Memory B cell (primary cell): ENCODE measurements at places on chromosomes 4 and X.

DNA sequence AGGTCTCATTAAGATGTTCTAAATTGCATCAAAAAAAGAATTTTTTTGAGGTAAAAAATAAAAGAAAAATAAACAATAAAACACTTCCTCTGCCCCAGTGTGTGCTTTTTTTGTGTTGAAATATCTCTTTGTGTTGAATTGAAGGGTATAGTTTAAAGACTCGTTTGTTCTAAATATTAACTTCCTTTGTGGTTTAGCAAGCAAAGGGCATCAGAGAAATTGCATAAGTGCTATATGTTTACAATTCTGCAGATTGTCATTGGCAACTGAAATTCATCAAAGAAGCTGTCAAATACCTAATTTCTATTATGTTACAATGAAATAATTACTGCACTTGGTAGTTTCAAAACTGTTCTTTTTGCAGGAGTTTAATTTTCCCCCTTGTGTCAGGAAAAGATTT is 260.5 kb downstream of the DKK2 start:
- H3K36me3 ChIP-seq: no peaks in the 10 kb centered on the region
- DNase-seq: no peak
- no peaks in the 10 kb centered on the region for H3K4me1 ChIP-seq
- H3K27me3 ChIP-seq: no peaks in the 10 kb centered on the region

DNA sequence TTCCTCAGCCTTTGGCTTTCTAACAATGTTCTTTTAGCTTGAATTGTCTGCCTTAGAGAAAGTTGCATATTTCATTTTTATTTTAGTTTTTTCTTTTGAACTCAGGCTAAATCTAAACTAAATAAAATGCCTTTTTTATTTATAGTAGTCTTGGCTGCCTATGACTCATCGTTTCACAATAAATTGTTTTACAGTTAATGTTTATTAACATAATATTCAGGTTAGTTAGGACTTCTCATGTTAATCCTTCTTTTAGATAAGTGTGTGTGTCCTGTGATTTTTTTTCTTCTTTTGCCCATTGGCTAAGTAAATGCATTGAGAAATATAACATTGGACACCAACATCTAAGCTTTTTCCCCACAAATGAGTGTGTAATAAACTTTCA is 1.6 kb downstream of the RP2 start:
- DNase-seq: no peak
- H3K36me3 ChIP-seq: peaks cover 1% of the 10 kb centered on the region
- H3K4me1 ChIP-seq: peaks cover 8% of the 10 kb centered on the region
- H3K27ac ChIP-seq: peak overlapping the region; percentile 98
- H3K27me3 ChIP-seq: no peaks in the 10 kb centered on the region
- peak overlapping the region; percentile 34 for H3K4me3 ChIP-seq

GRCh38 chr4:14837860-14838259 is 164.4 kb upstream of the CPEB2 start:
- H3K4me1 ChIP-seq: no peaks in the 10 kb centered on the region
- no peak for DNase-seq
- H3K27ac ChIP-seq: no peak overlapping the region

DNA sequence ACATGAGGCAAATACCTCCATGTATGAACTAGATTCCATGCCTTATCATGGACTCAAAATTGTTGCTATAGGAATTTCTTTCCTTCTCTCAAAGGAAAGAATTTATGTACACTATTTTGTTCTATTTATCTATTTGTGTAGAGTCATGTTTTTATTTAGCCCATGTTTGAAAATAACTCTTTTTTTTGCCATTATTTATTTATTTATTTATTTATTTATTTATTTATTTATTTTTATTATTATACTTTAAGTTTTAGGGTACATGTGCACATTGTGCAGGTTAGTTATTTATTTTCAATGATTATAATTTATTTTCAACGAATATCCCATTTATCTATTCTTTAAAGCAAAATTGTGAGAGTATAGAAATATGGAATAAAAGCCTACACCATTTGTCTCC is 177.9 kb downstream of the MAGEE1 start:
- no peaks in the 10 kb centered on the region for H3K36me3 ChIP-seq
- H3K4me3 ChIP-seq: no peak overlapping the region
- no peak overlapping the region for H3K27ac ChIP-seq
- no peak for DNase-seq
- no peaks in the 10 kb centered on the region for H3K27me3 ChIP-seq
- no peaks in the 10 kb centered on the region for H3K4me1 ChIP-seq
